ENCODE measurements at places on chromosomes 2 and 18.

GRCh38 chr2:59458800-59459199, 1094.7 kb downstream of the BCL11A start:
- no peak for DNase-seq

GRCh38 chr2:179511105-179511789, 246.6 kb upstream of the SESTD1 start:
- no peak for DNase-seq

DNA sequence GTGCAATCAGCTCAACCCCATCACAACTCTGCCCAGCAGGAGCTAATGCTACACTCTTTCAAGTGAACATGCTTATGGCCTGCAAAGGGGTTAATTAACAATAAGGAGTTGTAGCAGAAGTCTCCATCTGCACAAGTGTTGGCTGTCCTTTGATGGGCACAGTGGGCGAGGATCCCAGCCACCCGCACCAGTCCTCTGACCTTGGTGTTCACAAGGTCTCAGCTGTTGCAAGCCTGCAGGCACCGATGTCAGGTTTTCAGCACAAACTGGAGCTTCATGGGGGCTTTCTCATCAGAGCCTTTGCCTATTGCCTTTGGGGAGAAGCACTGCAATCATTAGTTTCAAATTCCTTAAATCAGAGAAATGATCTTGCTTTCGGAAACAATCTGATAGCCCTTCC, 60.9 kb upstream of the TMEM178A start:
- no peak for DNase-seq

DNA sequence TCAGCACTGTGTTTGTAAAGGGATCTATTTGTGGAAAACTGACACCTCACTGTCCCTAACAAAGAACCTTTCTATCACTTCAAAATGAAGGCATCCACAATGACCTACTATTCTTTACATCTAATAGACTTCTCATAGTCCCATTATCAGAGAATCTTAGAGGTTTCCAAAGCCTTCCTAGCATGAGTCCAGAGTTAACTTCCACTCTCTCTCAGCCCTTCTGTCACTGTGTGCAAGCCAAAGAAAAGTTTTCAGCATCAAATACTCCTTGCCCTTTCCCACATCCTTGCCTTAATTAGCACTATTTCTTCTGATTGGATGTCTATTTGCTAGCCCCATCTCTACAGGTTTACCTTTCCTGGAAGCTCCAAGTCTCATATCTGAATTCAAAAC, 178.5 kb downstream of the ERBB4 start:
- DNase-seq, result no peak

DNA sequence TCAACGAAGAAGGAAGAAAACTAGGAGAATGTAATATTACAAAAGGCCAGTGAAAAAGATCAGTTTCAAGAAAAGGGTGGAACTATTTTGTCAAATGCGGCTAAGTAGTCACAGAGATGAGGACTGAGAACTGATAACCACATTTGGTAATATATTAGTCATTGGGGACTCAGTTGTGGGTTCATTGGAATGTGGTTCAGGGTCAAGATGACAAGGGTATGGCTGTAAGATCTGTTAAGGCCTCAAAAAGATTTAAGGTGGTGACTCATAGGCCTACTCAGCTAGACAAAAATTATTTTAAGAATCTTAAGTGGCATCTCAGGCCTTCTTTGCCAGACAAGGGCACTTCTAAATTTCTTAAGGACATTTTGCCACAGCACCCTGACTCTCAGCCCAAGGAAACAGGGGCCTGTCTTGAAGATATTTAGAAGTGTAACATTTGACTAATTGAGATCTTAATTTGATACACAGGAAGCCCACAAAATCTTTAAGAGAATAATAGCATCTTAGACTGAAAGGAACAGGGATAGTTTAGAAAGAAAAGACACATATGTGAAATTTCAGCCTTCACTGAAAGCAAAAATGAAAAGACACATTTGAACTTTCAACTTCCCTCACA, 81.3 kb downstream of the STRADB start:
- no peak for DNase-seq

DNA sequence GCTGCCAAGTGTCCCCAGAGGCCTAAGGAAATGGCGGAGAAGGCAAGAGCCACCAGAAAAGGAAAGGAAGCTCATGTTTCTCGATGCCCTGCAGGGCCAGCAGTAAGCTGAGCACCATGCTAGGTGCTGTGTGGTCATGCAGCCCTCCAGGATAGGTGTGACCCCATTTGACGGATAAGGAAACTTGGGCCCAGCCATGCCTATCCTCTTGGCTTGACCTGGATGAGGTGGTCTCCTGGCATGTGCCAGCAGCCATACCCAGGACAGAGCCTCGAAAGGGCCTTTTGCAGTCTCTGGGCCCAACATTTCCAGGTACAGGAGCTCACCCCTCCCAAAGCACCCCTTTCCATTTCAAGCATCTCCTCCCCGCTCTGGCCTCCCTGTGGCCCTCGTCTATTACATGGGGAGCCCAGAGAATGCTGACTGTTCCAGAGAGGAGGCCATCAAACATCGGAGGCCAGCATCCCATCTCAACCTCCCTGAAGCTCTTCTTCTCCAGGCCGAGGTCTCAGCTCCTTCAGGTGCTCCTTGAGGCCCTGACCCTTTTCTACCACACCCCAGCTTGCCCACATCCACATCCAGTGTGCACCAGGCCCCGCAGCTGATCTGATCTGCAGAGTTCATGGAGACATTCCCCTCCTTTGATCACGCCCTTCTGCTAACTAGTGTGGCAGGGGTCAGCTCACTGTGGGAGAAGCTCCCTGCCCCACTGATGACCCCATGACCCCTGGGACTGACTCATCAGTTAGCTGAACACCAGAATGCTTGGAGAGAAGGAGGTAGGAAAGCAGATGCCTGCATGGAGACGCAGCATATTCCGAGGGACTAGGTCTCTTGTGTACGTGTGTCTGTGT, 208.4 kb downstream of the TNS1 start:
- no peak for DNase-seq

DNA sequence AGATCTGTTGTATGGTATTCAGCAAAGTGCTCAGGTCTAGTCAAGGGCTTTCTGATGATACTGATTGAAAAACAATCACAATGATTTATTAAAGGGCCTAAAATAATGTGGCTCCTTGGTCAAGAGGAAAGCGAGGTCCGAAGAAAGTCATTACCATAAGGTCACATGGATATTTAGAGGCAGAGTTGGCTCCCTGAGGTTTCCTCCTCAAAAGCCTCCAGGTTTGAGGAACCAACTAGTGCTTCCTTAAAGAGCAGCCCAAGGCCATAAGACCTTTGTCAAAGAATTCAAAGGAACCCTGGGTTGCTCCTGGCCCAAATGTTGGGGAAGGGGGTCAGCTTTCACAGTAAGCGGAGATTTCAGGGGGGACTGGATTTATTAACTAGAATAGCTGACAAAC, 280.7 kb upstream of the ATP5MC3 start:
- DNase-seq, result no peak

- DNase-seq, result no peak
Measured at GRCh38 chr18:31497836-31498573, at the start of gene DSG2. TSS of gene DSG2 (plus strand) at chr18:31498177. CDS start at chr18:31498252, 75 bp downstream.

DNA sequence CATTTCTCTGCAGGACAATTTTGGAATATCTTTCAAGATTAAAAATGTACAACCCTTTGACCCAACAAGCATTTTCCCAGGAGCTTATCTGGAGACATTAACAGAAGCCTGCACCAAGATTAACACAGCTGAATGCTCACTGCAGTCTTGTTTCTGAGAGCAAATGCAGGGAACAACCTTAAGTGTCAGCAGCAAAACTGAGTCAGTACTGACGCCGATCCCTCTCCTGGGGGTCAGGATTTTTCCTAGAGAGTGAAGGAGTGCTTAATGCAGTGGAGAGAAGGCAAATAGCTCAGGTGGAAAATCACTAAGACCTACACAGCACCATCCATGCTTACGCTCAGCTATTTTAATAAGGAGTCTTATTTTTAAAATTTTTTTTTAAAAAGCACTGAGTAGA, 42.8 kb upstream of the SGPP2 start:
- DNase-seq, result no peak

DNA sequence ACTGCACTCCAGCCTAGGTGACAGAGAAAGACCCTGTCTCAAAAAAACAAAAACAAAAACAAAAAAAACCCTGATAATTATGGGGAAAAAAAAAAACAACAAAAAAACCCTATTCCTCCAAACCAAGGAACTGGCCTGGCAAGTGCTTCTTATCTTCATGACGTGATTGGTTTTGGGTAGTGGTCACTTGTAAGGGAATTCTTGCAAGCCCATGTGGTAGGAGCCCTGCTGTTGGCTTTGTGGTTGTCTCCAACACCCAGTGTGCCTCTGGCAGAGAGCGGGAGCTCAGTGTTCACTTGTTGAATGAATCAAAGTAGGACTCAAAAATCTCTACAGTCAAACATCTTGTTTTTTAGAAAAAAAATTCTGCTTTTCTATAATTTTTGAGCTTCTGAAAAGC, 6.0 kb downstream of the GALM start:
- DNase-seq, result no peak

DNA sequence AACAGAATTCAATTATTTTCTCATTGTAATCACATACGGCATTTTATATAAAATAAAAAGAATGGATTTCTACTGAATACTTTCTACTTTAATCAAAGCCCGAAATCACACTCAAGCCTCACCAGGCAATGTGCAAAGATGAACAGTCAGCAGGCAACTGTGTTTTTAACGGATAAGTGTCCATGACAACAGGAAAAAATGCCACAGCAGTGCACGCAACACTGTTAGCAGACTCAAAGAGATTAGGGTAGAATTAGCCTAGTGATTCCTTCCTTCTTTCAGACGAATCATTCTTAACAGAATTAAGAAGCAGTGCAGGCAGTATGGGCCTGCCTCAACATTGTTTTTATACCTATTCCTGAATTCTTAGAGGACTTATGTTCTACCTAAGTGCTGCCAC, 135.6 kb downstream of the CDH2 start:
- DNase-seq, result no peak

GRCh38 chr2:110864731-110865130, 132.4 kb downstream of the ACOXL start:
- no peak for DNase-seq

- DNase-seq, result no peak
Measured at GRCh38 chr18:31943878-31944816, 1.2 kb upstream of the TRAPPC8 start.

- DNase-seq, result no peak
Measured at GRCh38 chr2:60547841-60548240, 5.6 kb downstream of the BCL11A start.

DNA sequence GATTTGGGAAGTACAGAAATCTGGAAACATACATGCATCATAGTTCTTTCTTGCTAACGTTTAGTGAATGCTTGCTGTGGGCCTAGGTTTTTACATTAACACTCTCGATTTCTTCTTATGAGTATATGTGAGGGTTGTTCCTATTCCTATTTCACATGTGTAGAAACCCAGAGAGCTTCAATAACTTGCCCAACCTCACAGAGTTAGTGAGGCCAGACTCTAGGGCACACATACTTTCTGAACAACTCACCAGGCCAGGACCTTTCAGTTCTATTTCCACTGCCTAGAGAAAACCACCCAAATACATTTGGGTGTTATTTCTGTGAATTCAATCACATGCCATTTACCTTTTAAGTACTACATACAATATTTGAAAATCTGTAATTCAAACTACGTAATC, 8.2 kb upstream of the KCTD1 start:
- no peak for DNase-seq

GRCh38 chr2:73272270-73272669, 12.0 kb downstream of the FBXO41 start:
- no peak for DNase-seq

GRCh38 chr18:22739789-22740188, 193.3 kb upstream of the RBBP8 start:
- DNase-seq, result no peak

DNA sequence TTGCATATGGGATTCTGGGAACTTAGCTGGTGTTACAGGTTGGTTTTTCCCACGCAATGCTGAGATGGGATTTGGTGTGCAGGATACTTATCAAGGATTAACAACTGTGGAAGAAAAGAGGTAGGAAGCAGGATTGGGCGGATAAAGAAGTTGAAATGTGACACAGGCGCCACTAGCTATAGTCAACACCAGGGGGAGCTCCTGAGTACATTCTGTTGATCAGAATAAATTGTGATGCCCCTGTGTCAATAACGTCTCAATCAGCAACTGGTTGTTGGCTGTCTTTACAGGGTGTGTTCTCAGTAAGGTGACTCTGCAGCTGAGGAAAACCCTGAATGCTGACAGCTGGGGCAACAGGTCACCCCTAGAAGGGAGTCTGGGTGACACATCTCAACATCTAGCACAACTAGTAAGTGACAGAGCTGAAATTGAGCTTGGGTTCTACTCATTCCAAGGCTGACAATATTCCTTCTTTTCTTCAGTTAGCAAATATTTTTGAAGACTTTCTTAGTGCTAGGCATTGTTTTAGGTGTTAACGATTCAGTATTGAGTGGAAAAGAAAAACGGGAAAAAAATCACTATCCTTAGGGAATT, 143.0 kb downstream of the ARL6IP6 start:
- DNase-seq, result no peak

- DNase-seq, result no peak
Measured at GRCh38 chr2:8677646-8678592, 3.9 kb upstream of the ID2 start.

DNA sequence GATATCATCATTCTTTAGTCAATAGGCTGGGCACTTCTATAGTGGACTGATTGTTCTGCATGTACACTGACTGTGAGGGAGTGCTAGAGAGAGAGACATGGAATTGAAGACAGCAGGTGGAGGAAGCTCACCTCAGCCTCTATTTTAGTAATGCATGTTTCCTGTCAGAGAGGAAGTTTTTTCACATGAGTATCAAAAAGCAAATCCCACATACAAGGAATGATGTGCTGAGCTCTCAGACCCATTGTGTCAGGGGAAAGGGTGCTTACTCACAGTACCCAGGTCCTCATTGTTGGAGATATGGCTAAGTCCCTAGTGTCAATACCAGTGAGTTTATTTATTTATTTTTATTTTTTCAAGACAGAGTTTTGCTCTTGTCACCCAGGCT, 9.9 kb upstream of the CDK15 start:
- DNase-seq, result no peak

GRCh38 chr2:108942888-108943287, 46.1 kb downstream of the EDAR start:
- no peak for DNase-seq

DNA sequence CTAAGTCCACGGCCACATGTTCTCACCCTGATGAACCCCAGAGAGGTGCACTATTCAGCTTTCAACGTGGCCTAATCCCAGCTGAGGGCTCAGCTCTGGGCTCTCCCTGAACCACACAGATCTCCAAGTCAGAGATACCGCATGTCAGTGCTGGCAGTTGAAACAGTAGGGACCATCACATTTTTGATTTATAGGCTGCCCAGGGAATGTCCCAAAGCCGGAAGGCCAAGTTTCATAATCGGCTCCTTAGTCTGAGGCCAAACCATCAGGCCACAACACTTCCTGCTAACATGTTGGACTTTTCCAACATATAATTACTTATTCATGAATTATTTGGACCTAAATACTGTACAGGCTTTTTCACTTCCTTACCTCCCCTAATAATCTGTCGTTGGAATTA, 91.9 kb upstream of the KLHL29 start:
- DNase-seq, result no peak
